CD8-positive, alpha-beta memory T cell (primary cell): ENCODE measurements at places on chromosomes 2 and 18. TPM values are rescaled to one million over a fixed set of nuclear protein-coding genes. Genes with fewer than 3 reads are reported as not detected.

CNRIP1 gene
- not detected for polyA plus RNA-seq

DSC2 gene
- polyA plus RNA-seq = not detected

COBLL1 gene
- not detected for polyA plus RNA-seq

TUBA3E gene
- polyA plus RNA-seq = not detected

TPO gene
- 1.8 TPM for polyA plus RNA-seq

BMP10 gene
- not detected for polyA plus RNA-seq

PAX8 gene
- 0.97 TPM for polyA plus RNA-seq

ZBTB7C gene
- polyA plus RNA-seq = not detected

BZW1 gene
- polyA plus RNA-seq = 252 TPM

NMS gene
- polyA plus RNA-seq = not detected

LYG1 gene
- not detected for polyA plus RNA-seq

LBX2 gene
- not detected for polyA plus RNA-seq

CSRNP3 gene
- polyA plus RNA-seq = not detected

MARCO gene
- not detected for polyA plus RNA-seq

SERPINB11 gene
- polyA plus RNA-seq = not detected

ZNF385B gene
- polyA plus RNA-seq = not detected

COL4A4 gene
- 0.08 TPM for polyA plus RNA-seq

HYCC2 gene
- 32.9 TPM for polyA plus RNA-seq

DOCK10 gene
- polyA plus RNA-seq = 52.4 TPM

SLC5A7 gene
- polyA plus RNA-seq = not detected

TGFA gene
- 3.0 TPM for polyA plus RNA-seq

IL1R1 gene
- 0.30 TPM for polyA plus RNA-seq

ERMN gene
- polyA plus RNA-seq = 0.20 TPM

ACTG2 gene
- polyA plus RNA-seq = not detected

SLC38A11 gene
- polyA plus RNA-seq = not detected

DSG2 gene
- 0.03 TPM for polyA plus RNA-seq

CPO gene
- polyA plus RNA-seq = not detected

TUBA3D gene
- 0.14 TPM for polyA plus RNA-seq

TLX2 gene
- polyA plus RNA-seq = not detected

TXNDC2 gene
- polyA plus RNA-seq = not detected

CEP76 gene
- polyA plus RNA-seq = 6.4 TPM

SCN2A gene
- polyA plus RNA-seq = not detected

TMEM169 gene
- 1.1 TPM for polyA plus RNA-seq

HMSD gene
- not detected for polyA plus RNA-seq

ACVR1C gene
- polyA plus RNA-seq = 0.60 TPM

KCNF1 gene
- polyA plus RNA-seq = not detected

QPCT gene
- 0.26 TPM for polyA plus RNA-seq

POMC gene
- 10.9 TPM for polyA plus RNA-seq

B3GNT7 gene
- polyA plus RNA-seq = 0.14 TPM

STAT1 gene
- 173 TPM for polyA plus RNA-seq

IMPACT gene
- 9.1 TPM for polyA plus RNA-seq

GALNT13 gene
- polyA plus RNA-seq = not detected

GATA6 gene
- 0.32 TPM for polyA plus RNA-seq

SERPINB13 gene
- not detected for polyA plus RNA-seq

DPYSL5 gene
- not detected for polyA plus RNA-seq

LHCGR gene
- not detected for polyA plus RNA-seq

SCN9A gene
- not detected for polyA plus RNA-seq

GKN2 gene
- polyA plus RNA-seq = not detected

UCN gene
- polyA plus RNA-seq = 0.71 TPM

FMNL2 gene
- 0.05 TPM for polyA plus RNA-seq

PRSS56 gene
- not detected for polyA plus RNA-seq

SOX11 gene
- polyA plus RNA-seq = not detected

FIGN gene
- polyA plus RNA-seq = not detected

GALNT3 gene
- 2.2 TPM for polyA plus RNA-seq

NTSR2 gene
- not detected for polyA plus RNA-seq

CRYGC gene
- not detected for polyA plus RNA-seq
